Natural killer cell (primary cell): ENCODE measurements at places on chromosomes 1 and 21. TPM values are rescaled to one million over a fixed set of nuclear protein-coding genes. Genes with fewer than 3 reads are reported as not detected.

LRRC53 gene
- not detected for total RNA-seq

GRCh38 chr1:11806307-11806936 is 431 bp downstream of the CLCN6 start:
- DNase-seq: no peak

DNA sequence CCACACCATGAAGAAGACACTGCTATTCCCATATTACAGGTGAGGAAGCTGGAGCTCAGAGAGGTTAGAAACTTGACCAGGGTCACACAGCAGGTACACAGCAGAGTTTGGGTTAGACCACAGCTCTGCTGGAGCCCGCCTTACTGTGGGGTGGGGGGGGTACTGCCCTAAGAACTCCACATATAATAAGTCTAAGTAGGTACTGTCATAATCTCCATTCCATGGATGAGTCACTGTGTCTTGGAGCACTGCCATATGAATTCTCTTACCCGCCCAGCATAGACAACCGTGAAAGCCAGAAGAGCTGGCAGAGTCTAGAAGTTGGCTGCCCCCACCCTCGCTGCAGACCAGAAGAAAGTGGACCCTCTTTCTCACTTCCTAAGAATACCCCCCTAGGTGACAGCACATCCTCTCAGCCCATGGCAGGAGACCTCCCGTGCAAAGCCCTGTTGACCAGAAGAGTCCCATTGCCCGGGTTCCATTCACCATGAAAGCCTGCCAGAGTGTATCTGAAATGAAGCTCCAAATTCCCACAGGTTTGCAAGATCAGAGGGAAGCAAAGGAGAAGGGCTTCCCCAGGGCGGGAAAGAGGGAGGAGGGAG is 5.2 kb upstream of the PLA2G2D start:
- DNase-seq: no peak

FRRS1 gene
- total RNA-seq: 3.3 TPM

- no peak for DNase-seq
These were observed 526.9 kb downstream of the NEGR1 start for GRCh38 chr1:71755441-71755840.

DNA sequence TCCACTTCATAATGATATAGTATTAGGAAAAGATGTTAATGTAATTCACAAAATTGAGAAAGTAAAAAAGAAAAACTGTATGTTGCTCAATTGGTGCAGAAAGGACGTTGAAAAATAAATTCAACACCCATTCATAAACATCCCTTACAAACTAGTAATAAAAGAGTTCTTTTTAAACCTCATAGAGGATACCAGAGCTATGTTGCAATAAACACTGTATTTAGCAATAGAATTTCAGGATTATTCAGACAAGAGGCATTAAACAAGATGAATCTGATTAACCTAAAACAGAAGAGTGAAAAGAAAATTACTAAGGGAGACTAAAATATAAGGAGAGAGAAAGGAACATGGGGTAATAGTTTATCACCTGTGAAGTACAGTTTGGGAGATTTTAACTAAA is 154.8 kb downstream of the NTPCR start:
- DNase-seq: no peak

PRDM16 gene
- total RNA-seq: 0.25 TPM

DNA sequence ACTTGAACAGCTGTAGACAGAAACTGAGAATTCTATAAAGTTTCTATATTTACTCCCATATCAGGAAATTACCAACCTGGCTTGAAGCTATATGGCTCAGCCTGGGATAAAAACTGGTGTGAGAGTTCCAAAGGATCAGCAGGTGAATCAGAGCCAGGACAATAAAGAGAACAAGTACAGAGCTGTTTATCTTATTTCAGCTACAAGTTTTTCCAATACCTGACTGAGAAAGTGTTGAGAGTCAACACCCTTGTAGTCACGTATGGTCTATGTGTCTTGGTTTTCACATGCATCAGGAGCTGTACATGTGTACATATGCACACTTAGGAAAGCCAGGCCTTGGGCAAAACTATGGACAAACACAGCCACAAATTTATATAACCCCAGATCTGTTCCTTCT is 40.7 kb upstream of the CXADR start:
- DNase-seq: no peak

CASZ1 gene
- total RNA-seq: 70.6 TPM

GRCh38 chr1:21491488-21492355 is 17.5 kb upstream of the ALPL start:
- DNase-seq: no peak

GRCh38 chr1:21909787-21910503 is 27.2 kb downstream of the HSPG2 start:
- peak; percentile 49 for DNase-seq

DNA sequence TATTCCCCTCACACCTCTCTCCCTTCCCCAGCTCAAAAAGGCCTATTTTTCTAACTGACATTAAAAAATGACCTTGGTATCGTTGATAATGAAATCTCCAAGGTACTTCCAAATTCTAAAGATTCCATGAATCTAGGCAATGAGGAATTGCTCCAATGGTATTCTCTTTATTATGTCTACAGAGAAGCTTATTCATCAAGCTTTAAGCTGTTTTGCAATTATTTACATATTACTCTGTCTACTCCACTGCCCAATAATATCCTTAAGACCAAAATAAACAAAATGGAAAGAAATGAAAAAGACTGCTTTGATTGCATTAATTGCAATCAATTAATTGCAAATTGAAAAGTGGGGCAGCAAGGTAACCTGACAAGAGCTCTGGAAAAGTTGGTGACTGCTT is 7.9 kb downstream of the PLPP3 start:
- DNase-seq: no peak

DNA sequence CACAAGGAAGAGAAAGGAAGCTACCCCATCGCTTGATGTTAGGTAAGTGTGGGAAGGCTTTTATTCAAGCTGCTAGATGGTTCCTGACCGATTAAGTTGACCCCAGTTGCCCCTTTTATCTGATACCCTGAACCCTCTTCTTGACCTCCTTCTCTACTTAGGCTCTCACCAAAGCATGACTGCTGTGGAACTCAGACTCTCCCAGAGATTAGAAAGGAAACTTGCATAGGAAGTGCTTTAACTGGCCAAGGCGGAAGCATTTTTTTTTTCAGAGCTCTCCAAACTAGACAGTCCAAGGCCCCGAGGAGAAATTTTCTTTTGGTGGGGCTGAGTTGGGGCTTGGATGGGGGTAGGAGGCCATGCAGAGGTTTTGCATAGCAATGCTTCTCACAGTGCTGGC is 101.3 kb upstream of the USP24 start:
- DNase-seq: no peak

PRAMEF20 gene
- not detected for total RNA-seq

DNA sequence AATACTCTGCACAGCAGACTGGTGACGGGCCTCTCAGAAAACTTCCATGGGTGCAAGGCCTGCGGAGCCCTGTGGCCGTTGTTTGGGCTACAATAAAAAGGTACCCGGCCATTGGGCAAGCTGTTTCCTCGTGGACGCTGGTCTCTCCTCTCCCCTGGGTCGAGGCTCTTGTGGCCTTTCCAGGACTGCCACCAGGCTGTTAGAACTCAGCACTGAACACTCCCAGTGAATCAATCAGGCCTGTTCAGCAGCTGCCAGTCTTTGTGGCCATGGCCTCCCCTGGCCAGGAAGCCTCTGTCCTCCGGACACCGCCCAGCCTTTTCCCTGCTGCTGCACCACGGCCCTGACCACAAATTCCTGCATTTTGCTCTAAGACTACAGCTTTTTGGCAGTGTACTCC is 33.0 kb upstream of the ACTRT2 start:
- DNase-seq: no peak

DNA sequence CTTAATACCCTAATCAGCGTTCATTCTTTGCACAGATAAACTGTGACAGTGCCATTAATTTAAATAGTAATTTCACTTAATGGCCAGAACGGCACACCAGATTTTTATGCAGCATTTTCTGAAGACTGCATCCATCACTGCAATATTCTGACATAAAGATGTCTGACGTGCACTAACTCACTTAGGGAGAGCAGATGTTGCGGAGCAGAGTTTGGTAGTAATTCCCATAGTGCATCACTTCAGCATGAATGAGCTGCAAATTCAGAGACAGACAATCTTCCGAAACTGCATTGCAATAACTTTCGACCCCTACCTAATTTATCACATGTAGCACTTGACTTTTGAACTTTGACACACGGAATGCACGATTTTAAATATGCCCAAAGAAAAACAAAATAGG is 225.3 kb downstream of the KCTD3 start:
- no peak for DNase-seq

CD244 gene
- total RNA-seq: 193 TPM
